ENCODE measurements at places on chromosomes 2 and 18.

GRCh38 chr2:129347486-129348217 lies 631.8 kb upstream of the RAB6C start:
- no peak overlapping the region for H3K4me3 ChIP-seq
- DNase-seq: no peak
- H3K27ac ChIP-seq: no peak overlapping the region
- no peaks in the 10 kb centered on the region for H3K27me3 ChIP-seq
- H3K4me1 ChIP-seq: no peaks in the 10 kb centered on the region
- no peaks in the 10 kb centered on the region for H3K36me3 ChIP-seq

DNA sequence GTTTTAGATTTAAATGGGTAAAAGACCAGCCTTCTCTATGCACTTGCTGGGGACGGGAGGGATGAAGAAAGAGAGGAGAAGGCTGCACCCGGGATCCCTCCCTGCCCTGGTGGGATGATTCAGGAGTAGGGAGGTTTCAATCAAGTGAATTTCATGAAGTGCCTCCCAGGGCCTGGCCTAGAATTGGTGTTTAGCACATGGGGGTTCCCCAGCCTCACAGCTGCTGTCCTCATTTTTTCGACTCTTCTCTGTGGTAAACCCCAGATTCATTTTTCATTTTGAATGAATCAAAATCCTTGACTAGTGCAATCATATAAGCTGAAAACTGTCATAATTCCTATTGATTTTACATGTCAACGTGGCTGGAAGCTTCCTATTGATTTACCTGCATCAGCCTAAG lies 81.1 kb downstream of the LPIN1 start:
- peaks cover 46% of the 10 kb centered on the region for H3K36me3 ChIP-seq
- H3K27me3 ChIP-seq: peaks cover 21% of the 10 kb centered on the region
- H3K27ac ChIP-seq: no peak overlapping the region
- H3K4me3 ChIP-seq: no peak overlapping the region

GRCh38 chr2:36507408-36507812 lies 90.6 kb downstream of the FEZ2 start:
- H3K27ac ChIP-seq: no peak overlapping the region
- H3K27me3 ChIP-seq: no peaks in the 10 kb centered on the region
- peak; percentile 49 for DNase-seq
- H3K4me3 ChIP-seq: no peak overlapping the region

DNA sequence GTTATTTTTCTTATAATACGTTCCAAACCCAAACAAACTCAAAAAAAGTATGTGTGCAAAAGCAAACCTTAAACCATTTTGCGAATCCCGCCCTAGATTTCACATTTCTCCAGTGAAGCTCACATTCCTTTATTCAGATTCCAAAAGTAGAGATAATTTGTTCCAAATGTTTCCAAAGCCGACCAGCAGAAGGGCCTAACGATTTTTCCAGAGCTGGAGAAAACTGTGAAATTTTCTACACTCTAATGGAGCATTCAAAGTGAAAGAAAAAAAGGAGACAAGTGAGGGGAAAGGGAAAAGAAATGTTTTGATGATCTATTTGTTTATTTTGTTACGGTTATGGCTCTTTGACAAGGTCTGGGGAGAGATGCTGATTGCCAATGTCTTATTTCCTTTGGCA lies 286.5 kb upstream of the SLC14A2 start:
- no peak for DNase-seq
- no peak overlapping the region for H3K27ac ChIP-seq
- H3K4me1 ChIP-seq: no peaks in the 10 kb centered on the region
- H3K27me3 ChIP-seq: peaks cover 3% of the 10 kb centered on the region

DNA sequence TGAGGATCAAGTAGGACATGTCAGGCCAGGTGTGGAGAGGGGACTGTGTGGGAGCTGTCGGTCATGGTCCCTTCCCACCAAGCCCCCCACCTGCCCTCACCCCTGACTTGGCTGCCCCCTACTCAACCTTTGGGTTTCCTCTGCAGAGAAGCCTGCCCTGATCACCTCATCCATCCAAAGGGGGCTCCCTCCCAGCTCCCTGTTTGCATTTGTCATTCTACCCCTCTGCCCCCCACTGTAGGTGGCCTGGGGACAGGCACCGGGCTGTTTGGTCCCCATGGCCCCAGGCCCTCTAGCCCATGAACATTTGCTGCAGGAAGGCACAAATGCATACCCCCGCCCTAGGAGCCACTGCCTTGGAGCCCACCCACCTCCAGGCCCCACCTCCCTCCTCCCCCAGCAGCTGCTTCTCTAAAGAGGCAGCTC lies 115.0 kb downstream of the SMAD7 start:
- H3K4me1 ChIP-seq: peaks cover 83% of the 10 kb centered on the region
- H3K27ac ChIP-seq: no peak overlapping the region
- H3K4me3 ChIP-seq: no peak overlapping the region
- H3K36me3 ChIP-seq: no peaks in the 10 kb centered on the region
- DNase-seq: no peak

DNA sequence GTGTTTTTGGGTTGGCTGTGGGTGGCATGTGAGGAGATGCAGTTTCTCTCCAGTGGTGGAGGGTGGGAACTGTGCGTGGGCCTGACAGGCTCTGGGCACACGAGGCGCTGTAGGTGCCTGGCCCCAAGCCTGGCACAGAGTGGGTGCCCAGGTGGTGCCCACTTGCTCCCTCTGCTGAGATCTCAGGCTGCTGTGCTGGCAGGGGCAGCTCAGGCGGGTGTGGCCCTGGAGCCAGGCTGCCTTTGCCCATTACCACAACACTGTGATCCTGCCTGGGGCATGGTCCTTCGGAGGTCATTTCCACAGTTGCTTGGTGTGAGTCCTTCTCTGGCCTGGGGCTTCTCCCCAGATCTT lies 20.4 kb downstream of the TSHZ1 start:
- H3K27me3 ChIP-seq: no peaks in the 10 kb centered on the region
- no peak for DNase-seq
- peaks cover 15% of the 10 kb centered on the region for H3K4me1 ChIP-seq
- peaks cover 4% of the 10 kb centered on the region for H3K36me3 ChIP-seq
- H3K4me3 ChIP-seq: no peak overlapping the region
- H3K27ac ChIP-seq: no peak overlapping the region

GRCh38 chr2:205041472-205042130 lies 496.3 kb downstream of the PARD3B start:
- H3K27ac ChIP-seq: no peak overlapping the region
- H3K27me3 ChIP-seq: no peaks in the 10 kb centered on the region
- no peak overlapping the region for H3K4me3 ChIP-seq
- no peak for DNase-seq
- no peaks in the 10 kb centered on the region for H3K36me3 ChIP-seq

DNA sequence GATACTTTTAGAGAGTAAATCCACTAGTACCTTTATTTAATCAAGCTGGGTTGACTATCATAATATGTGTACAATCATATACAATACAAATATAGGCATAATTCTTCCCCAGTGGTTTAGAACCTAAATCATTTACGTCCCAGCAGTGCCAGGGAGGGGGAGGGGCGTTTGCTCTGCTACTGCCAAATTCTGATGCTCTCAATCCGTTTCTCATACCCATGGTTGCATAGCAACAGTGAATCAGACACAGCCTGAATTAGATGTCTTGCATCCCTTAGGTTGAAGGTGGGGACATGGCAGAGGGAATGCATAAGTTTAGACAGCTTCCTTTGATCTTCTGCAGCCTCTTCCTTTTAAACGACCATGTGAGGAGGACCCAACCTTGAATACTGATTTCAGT lies 135.4 kb downstream of the ABCA12 start:
- H3K36me3 ChIP-seq: no peaks in the 10 kb centered on the region
- no peak overlapping the region for H3K4me3 ChIP-seq
- DNase-seq: no peak
- peaks cover 6% of the 10 kb centered on the region for H3K27me3 ChIP-seq

DNA sequence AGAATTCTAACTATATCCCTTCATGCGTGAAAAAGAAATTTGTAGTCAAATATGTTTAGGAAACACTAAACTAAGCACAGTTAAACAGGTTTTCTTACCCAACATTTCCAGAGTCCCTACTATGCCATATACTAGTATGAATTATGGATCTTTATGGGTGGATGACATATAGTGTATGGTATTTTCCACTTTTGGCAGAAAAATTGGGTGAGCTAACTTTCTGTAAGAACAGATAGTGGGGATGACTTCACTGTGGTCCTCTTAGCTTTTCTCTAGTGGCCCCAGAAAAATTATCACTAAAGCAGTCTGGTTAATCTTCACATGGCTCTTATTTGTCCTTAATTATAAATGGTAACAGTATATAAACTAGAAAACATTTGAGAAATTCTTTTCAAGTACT lies 240.0 kb upstream of the GULP1 start:
- H3K27ac ChIP-seq: no peak overlapping the region
- H3K27me3 ChIP-seq: no peaks in the 10 kb centered on the region
- H3K36me3 ChIP-seq: no peaks in the 10 kb centered on the region
- DNase-seq: no peak
- no peaks in the 10 kb centered on the region for H3K4me1 ChIP-seq
- no peak overlapping the region for H3K4me3 ChIP-seq

DNA sequence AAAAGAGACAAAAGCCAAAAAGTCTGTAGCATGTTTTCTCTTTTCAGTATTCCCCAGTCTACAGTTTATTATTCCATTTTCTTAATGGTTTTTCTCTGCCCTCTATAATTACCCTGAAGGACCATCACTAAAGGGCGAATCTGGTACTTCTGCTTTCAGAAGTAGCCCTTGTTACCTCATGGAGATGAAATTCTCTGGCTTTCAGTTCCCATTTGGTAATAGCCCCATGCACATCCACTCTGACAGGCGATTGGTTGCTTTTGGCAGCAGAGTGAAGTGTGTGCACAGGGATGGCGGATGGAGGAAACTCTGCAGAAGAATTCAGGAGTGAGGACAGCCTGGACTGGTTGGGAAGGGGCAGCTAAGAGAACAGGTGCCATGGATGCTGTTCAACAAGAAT lies 66.3 kb upstream of the NABP1 start:
- H3K4me1 ChIP-seq: peaks cover 1% of the 10 kb centered on the region
- no peak for DNase-seq
- no peak overlapping the region for H3K27ac ChIP-seq
- H3K27me3 ChIP-seq: peaks cover 2% of the 10 kb centered on the region
- H3K36me3 ChIP-seq: no peaks in the 10 kb centered on the region

GRCh38 chr2:38353402-38353801 lies 23.7 kb downstream of the ATL2 start:
- peak overlapping the region; percentile 57 for H3K4me3 ChIP-seq
- DNase-seq: no peak
- peaks cover 26% of the 10 kb centered on the region for H3K36me3 ChIP-seq
- peaks cover 19% of the 10 kb centered on the region for H3K4me1 ChIP-seq
- H3K27me3 ChIP-seq: no peaks in the 10 kb centered on the region
- H3K27ac ChIP-seq: peak overlapping the region; percentile 59

Measured in activated CD8-positive, alpha-beta memory T cell treated with anti-CD3 and anti-CD28 coated beads, Interleukin-2, amount 10 ng/mL, durations not matched to agents 7 days and 5 days (primary cell).